Right atrium auricular region (tissue), 2 donors: ENCODE measurements at places on chromosomes 2 and 18. TPM values are rescaled to one million over a fixed set of nuclear protein-coding genes. Genes with fewer than 3 reads are reported as not detected.
A peak's percentile ranks its signal among the peaks of the same experiment; 100 is the strongest.

ALK gene
- total RNA-seq: 0.16 TPM

PID1 gene
- total RNA-seq: 24.0 TPM

- peaks cover 30% of the 10 kb centered on the region for H3K36me3 ChIP-seq
- peak overlapping the region; percentile 41 for H3K27ac ChIP-seq
These were observed 2.8 kb downstream of the CNDP2 start for GRCh38 chr18:74498712-74499627.

DNA sequence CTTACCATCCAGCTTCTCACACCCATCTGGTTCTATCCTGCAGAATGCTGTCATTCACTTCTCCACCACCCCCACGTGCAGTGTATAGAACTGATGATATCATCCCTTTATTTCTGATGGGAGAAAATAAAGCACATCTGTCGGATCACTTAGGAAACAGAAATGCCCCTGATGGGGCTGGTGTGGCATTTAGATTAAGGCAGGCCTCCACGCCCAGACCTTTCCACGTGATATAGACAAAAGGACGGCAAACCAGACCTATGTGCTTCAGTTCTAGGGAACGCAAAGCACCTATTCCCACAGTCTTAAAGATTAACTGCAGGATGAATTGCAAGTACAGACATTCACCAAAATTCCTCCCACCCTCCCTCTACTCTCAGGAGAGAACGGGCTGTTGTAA lies 27.6 kb upstream of the CABLES1 start:
- no peak for DNase-seq
- H3K27ac ChIP-seq: no peak overlapping the region
- no peaks in the 10 kb centered on the region for H3K27me3 ChIP-seq
- H3K36me3 ChIP-seq: no peaks in the 10 kb centered on the region
- no peaks in the 10 kb centered on the region for H3K4me1 ChIP-seq
- no peak overlapping the region for H3K4me3 ChIP-seq

GRCh38 chr18:5951515-5952091 lies 56.3 kb upstream of the TMEM200C start:
- no peaks in the 10 kb centered on the region for H3K4me1 ChIP-seq
- H3K36me3 ChIP-seq: no peaks in the 10 kb centered on the region
- no peak for DNase-seq

DNA sequence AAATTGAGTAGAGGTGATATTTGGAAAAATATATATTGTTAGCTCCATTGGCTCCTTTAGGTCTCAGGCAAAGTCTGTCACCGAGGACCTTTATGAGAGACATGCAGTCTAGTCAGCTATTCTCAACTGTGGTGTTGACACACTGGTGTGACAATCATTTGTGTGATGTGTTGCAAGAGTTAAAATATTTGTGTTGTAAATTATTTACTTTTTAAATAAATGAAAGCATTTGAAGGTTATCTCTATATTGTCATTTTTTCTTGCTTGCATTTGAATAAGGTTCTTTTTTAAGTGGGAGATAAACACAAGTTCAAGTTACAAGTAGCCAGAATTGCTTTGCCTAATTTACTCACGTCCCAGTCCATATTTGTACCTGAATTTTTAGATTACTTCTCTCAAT lies 4.3 kb downstream of the REL start:
- no peaks in the 10 kb centered on the region for H3K27me3 ChIP-seq
- H3K36me3 ChIP-seq: no peaks in the 10 kb centered on the region
- no peak for DNase-seq
- H3K4me1 ChIP-seq: peaks cover 34% of the 10 kb centered on the region
- peak overlapping the region; percentile 4 for H3K27ac ChIP-seq

DNA sequence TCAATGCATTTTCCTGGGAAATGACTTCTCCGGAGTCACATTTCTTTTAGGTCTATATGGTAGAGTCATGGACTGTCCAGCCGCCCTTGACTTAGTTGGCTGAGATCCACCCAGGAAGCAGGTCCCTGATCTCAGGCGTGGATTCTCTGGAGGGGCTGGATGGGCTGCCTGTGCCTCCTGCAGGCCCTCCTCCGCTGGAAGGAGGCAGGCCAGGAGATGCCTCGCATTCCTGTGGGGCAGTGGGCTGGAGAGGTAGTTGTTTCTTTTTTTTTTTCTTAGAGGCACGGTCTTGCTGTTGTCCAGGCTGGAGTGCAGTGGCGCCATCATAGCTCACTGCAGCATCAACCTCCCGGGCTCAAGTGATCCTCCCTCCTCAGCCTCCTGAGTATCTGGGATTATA lies 129.0 kb upstream of the MYCN start:
- no peak for DNase-seq
- no peak overlapping the region for H3K4me3 ChIP-seq
- H3K27ac ChIP-seq: no peak overlapping the region

- no peaks in the 10 kb centered on the region for H3K36me3 ChIP-seq
- DNase-seq: no peak
- no peaks in the 10 kb centered on the region for H3K27me3 ChIP-seq
These were observed 299.2 kb downstream of the INSIG2 start for GRCh38 chr2:118387509-118387908.

GRCh38 chr18:36327352-36328316 lies 30.1 kb downstream of the FHOD3 start:
- no peaks in the 10 kb centered on the region for H3K27me3 ChIP-seq
- H3K27ac ChIP-seq: no peak overlapping the region
- no peaks in the 10 kb centered on the region for H3K36me3 ChIP-seq
- H3K4me3 ChIP-seq: no peak overlapping the region

- no peaks in the 10 kb centered on the region for H3K27me3 ChIP-seq
- H3K4me1 ChIP-seq: no peaks in the 10 kb centered on the region
- no peaks in the 10 kb centered on the region for H3K36me3 ChIP-seq
- no peak overlapping the region for H3K27ac ChIP-seq
- H3K4me3 ChIP-seq: no peak overlapping the region
These were observed 15.4 kb upstream of the DTNA start for GRCh38 chr18:34694591-34695165.
